ENCODE measurements at places on chromosomes 6 and 20. TPM values are rescaled to one million over a fixed set of nuclear protein-coding genes. Genes with fewer than 3 reads are reported as not detected.

Gene GMPR
- 3.4 TPM for total RNA-seq

Gene NRN1
- total RNA-seq, result 4.5 TPM

DNA sequence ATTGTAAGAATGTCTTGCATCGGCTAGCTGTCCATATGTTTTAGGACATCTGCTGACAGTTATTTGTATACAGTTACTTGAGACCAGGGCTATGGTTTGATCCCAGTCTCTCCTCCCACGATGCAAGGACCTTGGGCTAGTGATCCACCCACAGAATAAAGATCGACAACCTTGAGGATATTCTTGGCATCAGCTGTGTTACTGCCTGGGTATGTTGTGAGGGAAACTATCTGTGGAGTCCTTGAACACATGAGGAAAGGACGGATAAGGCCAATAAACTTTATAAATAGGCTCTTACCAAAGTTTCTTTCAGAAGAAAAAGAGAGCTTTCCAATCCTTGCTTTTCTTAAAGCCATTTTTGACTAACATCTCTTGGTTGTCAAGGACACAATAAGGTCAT lies 70.8 kb upstream of the HEY2 start:
- DNase-seq, result no peak

DNA sequence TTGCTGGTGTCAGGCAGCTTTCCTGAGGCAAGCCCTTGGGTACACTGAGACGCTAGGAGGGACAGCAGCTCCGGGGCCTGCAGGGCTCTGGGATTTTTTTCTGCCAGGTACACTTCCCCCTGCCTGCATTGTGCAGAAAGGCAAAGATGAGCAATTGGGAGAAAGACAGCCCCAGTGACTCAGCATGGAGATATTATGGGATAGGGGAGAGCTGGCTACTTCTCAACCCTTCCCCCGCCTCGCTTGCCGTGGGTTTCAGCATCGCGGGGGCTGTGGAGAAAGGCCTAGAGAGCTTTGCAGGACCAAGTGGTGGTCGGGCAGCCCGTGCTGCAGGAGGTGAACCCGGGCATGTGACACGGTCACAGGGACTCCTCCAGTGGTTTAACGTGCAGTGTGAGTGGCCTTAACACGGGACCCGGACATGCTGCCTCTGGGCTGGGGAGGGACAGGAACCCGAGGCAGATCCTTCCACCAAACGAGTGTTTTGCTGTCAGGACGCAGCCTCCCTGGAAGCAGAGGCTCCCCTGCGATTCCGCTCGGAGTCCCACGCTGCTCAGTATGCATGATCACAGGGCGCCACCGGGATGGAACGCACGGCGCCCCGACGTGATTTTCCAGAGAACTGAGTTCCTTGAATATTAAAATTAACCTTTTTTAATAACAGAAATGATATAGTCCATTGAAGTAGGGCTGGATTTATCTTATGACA lies 139.9 kb downstream of the CDH4 start:
- no peak for DNase-seq

Gene TRAPPC3L
- not detected for total RNA-seq
